GOT3 (cell line): ENCODE measurements at places on chromosomes 2 and 18.

- no peak for DNase-seq
Measured at GRCh38 chr2:32832821-32833220, 113.9 kb upstream of the LTBP1 start.

DNA sequence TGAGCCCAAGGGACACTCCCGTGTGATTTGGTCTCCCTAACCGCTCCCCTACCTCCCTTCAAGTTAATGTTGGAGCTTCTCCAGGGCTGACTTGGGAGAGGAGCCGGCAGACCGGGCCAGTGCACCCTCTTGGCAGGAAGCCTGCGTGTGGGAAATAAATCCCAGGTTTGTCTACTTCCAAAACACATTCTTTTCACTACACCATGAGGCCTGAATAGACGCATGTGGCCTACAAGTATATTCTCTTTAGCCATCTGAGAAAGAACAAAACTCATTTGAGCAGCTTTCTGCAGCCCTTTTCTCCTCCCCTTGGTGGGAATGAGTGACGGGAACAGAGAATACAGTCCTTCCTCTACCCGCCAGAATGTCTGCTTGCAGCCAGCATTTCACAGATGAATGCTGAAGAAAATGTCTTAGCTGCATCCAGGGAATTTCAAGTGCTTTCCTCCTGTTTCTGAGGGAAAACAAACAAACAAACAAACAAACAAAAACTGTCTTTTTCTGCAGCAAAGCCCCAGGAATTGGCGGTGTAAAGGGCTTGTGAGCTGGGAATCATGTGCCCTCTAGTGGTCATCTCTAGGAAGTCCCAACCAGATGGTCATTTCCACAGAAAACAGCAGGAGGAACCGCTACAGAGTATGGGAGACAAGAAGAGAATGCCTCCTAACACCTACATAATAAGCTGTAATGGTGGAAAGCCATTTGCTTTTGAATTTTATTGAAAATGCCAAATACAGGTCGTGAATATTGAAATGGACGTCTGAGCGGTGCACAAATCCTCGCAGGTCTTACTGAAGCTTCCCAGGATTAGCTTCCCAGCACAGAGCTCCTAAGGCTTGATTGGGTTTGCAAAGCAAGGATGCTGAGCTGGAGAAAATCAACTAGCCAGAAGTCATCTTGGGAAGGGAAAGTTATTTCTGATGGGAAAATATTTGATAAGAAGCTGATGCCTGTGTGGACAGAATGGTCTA, 41.2 kb upstream of the DAPL1 start:
- no peak for DNase-seq

DNA sequence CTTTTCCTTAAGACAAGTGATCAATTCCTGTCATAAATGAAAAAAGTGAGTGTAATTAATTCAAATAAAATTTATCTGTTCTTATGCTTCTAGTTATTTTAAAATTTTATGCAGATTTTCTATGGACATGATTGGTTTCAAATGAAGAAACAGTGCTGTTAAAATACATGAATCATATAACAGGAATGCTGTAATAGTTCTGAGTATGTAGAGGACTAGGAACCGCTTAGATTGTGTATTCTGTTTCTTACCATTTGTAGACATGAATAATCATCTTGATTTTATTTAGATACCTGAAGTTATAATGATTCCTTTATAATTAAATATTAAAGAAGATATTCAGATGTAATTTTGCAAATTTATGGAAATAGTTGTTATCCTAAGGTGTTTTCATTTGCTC, 3.5 kb downstream of the ACTR2 start:
- no peak for DNase-seq

DNA sequence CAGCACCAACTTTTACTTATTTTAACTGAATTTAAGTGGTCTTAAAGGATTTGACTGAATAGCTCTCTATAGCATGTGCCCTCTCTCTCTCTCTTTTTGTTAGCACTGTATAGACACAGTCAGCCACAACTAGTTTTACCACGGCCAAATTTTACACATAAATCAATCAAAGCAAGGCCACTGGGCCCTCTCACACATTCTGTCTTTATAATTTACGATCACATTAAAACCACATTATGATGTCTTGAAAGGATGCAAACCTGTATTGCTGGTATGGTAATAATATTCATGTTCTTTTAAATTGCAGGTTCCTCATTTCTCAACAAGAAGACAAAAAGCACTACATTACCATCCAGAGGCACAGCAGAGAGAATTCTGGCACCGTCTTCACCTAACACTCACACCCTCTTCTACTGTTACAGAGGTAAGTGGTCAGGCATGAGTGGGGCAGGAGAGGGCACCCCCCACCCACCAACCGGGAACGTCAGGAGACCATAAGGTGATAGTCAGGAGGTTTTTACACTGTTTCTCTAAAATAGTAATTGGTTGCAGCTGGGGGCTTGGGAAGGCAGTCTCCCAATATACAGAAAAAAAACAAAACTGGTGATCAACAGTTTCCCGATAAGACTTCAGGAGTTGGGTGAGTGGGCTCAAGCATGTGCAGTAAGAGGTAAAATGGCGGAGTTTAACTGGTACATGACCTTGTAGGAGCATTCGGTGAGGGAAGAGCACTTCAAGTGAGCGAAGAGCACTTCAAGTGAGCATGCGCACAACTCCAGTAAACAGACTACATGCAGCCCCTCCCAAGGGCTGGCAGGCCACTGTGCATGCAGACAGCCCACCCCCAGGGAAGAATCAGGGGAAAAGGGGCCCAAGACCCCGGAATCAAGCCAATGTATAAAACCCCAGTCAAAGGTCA, 296.7 kb downstream of the PIEZO2 start:
- DNase-seq, result no peak

GRCh38 chr2:5983511-5984272, 291.5 kb downstream of the SOX11 start:
- DNase-seq, result no peak

DNA sequence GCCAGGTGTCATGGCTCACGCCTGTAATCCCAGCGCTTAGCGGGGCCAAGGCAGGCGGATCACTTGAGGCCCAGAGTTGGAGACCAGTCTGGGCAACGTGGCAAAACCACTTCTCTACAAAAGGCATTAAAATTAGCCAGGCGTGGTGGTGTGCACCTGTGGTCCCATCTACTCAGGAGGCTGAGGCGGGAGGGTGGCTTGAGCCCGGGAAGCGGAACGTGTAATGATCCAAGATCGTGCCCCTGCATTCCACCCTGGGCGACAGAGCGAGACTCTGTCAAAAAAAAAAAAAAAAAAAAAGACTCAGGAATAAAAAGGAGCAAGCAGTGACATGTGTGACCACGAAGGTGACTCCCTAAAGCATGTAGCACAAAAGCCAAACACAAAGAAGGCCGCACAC, 50.1 kb upstream of the SALL3 start:
- no peak for DNase-seq
